ENCODE measurements at places on chromosomes 2 and 18.

GRCh38 chr18:23629444-23629946, 33.2 kb downstream of the ANKRD29 start:
- DNase-seq, result no peak

GRCh38 chr2:133504566-133505505, 63.4 kb downstream of the NCKAP5 start:
- no peak for DNase-seq

- DNase-seq, result peak; percentile 65
These were observed 285.1 kb downstream of the MTX2 start for GRCh38 chr2:176554101-176555048.

- DNase-seq, result no peak
These were observed 44.4 kb downstream of the MAP4K4 start for GRCh38 chr2:101741775-101742520.

DNA sequence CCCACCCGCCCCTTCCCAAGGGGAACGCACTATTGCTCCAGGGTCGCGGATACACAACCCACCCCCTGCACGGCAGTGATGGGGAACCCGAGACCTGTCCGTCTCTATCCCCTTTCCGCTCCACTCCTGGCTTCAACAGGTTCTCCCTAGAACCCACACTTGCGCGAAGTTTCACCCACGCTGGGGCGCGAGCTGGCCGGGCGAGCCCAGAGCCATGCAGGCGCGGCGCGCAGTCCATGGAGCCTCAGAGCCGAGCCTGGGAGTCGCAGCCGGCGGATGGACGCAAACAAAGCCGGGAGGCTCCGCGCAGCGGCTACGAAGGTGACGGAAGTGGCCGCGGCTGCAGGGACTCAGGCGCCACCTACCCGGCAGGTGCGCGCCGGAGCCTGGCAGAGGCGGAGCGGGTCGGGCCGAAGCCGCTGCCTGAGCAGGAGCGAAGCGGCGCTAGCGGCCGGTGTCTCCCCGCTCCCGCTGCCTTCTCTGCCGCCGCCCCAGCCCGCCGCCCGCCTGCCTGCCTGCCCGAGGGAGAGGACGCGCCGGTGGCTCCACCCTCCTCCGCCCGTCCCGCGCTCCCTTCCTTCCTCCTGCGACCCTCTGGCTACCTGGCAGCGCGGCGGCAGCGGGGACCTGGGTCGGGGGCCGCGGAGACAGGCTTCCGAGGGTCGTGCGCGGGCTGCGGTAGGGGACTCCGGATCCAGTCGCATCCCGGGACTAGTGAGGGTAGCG, 14.0 kb downstream of the ALPG start:
- DNase-seq, result peak; percentile 35

DNA sequence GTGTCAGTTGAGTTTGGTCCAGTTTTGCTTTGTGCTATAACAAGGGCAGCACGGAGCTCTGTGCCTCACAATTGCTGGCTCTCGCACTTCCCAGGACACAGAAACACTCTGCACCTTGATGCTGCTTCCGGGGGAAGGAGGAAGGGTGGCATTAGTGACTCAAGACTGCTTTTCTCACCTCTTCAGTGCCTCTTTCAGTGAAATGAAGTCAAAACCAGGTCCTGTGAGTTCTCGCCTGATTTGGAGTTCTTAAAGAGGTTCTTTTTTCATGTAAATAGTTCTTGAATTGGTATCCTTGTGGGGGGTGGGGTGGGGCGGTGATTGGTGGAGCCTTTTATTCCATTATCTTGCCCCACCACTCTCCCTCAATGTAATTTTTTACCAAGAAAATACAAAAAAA, 91.5 kb upstream of the MYT1L start:
- DNase-seq, result no peak

DNA sequence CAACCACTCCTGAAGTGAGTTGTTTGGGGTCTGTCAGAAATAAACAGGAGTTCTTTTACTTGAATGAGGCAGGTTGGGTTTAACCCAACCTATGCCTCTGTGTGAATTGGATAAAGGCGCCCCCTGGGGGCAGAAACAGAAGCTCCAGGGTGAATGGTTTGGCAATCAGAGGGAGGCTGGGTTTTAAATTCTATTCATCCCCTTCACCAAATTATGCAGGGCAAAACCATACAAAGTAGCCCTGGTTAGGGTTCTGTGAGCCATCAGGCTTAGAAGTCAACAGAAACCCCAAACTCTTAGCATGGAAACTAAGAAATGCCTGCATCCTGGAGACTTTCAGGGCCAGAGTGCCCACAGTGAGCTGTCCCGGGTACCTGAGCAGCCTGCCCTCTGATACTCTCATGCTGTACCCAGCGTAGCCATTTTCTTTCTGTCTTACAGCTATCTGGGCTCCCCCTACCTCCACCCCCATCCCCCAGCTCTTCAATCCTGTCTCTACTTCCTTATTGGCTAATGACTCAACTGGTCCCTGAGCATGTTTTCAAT, 241.5 kb downstream of the ICOS start:
- DNase-seq, result peak; percentile 45
